ENCODE measurements at places on chromosomes 6 and 20.

- no peak for DNase-seq
- peaks cover 20% of the 10 kb centered on the region for H3K4me1 ChIP-seq
Measured at GRCh38 chr20:60063739-60064380, 105.6 kb downstream of the CDH26 start.

- H3K4me3 ChIP-seq: no peak overlapping the region
- no peak overlapping the region for H3K27ac ChIP-seq
- peaks cover 6% of the 10 kb centered on the region for H3K4me1 ChIP-seq
- no peak for DNase-seq
- peaks cover under 1% of the 10 kb centered on the region for H3K36me3 ChIP-seq
Measured at GRCh38 chr6:44527583-44528369, 140.3 kb downstream of the CDC5L start.

DNA sequence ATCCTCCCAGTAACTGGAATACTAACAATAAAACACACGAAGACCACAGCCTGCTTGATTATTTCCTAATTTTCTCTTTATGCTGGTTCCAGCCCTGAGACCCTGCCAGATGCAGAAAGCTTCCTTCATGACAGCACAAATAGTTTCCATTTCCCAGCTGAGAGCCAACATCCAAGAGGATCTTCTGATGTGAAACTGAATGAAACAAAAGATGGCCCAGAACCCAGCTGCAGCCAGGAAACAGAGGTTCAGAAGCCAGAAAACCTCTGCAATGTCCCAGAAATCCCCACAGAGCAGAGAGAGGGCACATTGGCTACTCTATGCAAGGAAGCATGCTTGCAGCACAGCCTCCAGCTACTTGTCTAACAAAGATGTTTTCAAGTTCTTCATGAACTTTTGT is 61.8 kb upstream of the PLEKHG1 start:
- DNase-seq: no peak
- H3K36me3 ChIP-seq: no peaks in the 10 kb centered on the region
- H3K27ac ChIP-seq: no peak overlapping the region
- H3K4me3 ChIP-seq: no peak overlapping the region

GRCh38 chr20:9912858-9913434 is 74.1 kb upstream of the PAK5 start:
- H3K4me1 ChIP-seq: no peaks in the 10 kb centered on the region
- no peaks in the 10 kb centered on the region for H3K36me3 ChIP-seq
- peaks cover 15% of the 10 kb centered on the region for H3K27me3 ChIP-seq
- no peak overlapping the region for H3K27ac ChIP-seq
- no peak for DNase-seq

DNA sequence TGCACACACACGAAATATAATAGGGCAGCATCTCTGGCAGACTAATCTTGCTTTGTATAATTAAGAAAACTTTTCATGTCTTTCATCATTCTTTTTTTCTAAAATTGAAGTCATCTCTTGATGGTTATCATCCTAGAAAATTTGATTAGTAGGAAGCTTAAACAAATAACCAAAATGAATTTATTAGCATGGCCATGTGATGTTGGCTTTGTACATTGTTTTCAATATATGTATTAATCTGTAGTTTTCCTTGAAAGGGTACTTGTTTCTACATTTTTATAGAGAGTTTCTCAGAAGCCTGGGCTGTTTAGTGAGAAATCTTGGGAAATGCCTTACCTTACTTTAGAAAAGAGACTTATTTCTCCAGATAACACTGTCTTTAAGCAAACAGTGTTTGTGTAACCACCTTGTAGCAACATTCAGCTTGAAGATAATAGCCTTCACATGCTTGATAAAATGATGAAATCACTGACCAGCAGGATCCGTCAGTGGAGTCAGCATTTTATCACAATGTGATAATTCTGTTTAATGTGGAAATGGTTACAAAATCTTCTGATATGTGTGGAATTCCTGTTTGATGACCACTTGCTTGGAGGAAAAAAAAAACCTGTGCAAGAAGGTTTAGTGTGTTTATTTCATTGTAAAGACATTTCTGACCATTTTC is 147.8 kb downstream of the MACROD2 start:
- no peak overlapping the region for H3K27ac ChIP-seq
- H3K27me3 ChIP-seq: no peaks in the 10 kb centered on the region
- no peak for DNase-seq
- no peaks in the 10 kb centered on the region for H3K4me1 ChIP-seq
- H3K4me3 ChIP-seq: no peak overlapping the region

DNA sequence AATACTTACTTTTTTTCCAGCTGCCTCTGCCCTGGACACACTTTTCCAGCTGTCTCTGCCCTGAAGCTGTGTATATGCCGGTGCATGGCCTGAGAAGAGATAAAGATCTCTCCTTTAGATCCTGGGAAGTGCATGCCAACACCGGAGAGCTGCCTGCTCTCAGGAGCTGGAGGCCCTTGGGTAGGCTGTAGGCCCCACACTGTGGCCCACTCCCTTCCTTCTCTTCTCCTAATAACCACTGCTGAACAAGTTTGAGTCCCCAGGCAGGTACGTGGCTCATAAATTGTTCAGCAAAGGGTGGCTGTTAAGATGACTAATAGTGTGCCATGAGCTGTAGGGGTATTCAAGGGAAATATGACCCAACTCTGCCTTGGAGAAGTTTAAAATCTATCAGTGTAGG is 102.5 kb downstream of the CD24 start:
- H3K27ac ChIP-seq: no peak overlapping the region
- DNase-seq: no peak
- no peaks in the 10 kb centered on the region for H3K27me3 ChIP-seq
- H3K4me1 ChIP-seq: no peaks in the 10 kb centered on the region

- no peaks in the 10 kb centered on the region for H3K4me1 ChIP-seq
- no peak overlapping the region for H3K27ac ChIP-seq
- DNase-seq: no peak
Measured at GRCh38 chr6:81606965-81607381, 145.5 kb downstream of the TENT5A start.

DNA sequence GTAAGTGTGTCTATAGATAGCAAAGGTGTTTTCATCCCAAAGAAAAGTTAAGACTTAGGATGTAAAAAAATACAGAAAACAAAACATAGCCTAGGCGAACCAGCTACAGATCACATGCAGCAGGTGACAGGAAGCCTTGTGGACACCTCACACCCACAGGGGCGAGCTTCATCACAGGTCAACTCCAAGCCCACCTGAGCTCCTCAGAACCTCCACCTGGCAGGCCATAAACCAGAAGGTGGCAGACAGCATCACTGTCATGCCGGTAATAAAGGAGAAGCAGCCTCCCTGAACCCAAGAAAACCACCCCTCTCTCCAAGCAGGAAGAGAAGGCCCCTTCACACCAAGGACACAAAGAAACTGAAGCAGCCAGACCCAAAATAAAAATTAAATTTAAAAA is 1.0 kb downstream of the RALGAPA2 start:
- H3K4me3 ChIP-seq: peak overlapping the region; percentile 89
- H3K27ac ChIP-seq: peak overlapping the region; percentile 88
- peaks cover 42% of the 10 kb centered on the region for H3K4me1 ChIP-seq
- H3K27me3 ChIP-seq: no peaks in the 10 kb centered on the region
- H3K36me3 ChIP-seq: peaks cover 4% of the 10 kb centered on the region
- no peak for DNase-seq

DNA sequence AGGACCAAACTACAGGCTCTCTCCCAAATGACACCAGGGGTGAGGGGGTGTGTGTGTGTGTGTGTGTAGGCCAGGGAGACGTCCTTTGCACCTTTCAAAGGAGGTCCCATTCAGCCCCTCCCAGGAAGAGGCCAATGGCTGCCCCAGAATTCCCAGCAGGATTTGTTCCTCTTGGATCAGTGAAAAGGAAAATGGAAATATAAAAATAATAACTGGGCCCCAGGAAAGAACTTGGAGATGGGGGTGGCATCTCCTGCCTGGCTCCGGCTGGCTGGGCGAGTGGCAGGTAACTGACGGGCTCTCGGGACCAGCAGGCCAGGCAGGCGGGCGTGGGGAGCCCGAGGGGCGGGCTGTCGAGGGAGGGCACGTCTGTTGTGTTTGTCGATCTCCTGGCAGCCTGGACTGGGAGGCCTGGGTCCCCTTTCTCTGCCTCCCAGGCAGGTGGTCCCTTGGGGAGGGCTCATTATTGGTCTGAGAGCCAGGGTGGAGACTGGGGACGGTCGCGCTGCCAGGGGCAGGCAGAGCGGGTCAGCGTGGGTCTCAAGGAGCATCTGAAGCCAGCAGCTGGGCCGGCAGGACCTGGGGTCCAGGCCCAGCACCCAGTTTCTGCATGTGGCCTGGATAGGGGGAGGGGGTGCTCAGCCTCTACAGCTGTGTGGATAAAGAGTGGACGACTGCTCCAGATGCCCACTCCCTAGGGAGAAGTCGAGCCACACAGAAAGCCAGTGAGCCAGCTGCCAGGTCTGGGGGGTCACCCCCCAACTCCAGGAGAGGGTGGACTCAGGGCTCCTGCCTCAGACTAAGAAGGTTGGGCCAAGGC is 3.1 kb downstream of the NOL4L start:
- DNase-seq: no peak
- peak overlapping the region; percentile 74 for H3K4me3 ChIP-seq
- no peaks in the 10 kb centered on the region for H3K27me3 ChIP-seq
- peaks cover 13% of the 10 kb centered on the region for H3K36me3 ChIP-seq
- peaks cover 58% of the 10 kb centered on the region for H3K4me1 ChIP-seq

DNA sequence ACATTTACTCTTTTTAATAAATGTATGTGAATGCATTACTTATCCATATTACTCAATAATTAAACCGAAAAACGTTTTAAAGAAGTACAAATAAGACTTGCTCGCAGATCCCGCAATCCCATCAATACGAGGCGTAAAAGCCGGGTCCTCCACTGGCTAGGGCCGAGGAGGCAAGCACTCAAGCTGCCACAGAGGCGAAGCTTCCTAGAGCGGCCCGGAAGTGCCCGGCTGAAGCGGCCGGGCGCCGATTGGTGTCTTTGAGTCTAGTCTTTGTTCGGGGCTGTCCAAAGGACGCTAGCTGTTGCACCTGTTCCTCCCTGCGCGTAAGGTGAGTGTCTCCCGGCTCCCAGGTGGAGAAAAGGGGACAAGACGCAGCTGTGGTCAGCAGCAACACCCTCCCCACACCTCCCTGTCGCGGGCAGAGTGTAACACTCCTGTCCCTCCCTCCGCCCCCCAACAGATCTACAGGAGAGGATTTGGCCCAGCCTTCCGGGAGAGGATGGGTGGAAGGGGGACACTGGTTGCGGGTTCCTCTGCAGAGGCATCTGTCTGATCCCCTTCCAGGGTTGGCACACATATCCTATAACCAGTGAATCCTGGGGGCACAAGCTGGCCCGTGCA is at the start of gene ZSCAN16:
ZSCAN16 (plus strand) TSS at position 260 of the 621 bp plus-strand sequence. CDS start 835 bp downstream, outside the sequence.
- peak within 1 kb of the TSS; percentile 88 for H3K4me3 ChIP-seq
- H3K27me3 ChIP-seq: no peaks in the 10 kb centered on the region
- peaks cover 42% of the 10 kb centered on the region for H3K36me3 ChIP-seq
- peaks cover 43% of the 10 kb centered on the region for H3K4me1 ChIP-seq

DNA sequence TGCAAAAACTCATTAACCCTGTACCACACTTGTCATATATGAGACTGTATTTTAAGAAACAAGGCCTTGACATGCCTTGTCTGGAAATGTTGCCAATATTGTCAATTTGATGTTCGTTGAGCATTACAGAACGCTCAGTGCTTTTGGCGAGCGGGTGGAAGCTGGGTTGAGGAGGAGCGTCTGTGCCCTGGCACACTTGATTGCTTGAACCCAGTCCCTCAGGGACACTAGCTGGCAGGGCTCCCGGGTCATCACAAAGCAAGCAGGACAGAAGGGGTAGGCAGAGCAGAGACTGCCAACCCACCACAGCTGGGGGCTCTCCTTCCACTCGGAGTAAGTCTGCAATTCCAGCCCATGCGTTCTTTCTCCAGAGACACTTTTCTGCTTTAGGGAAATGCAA is 286.3 kb downstream of the KHDC1L start:
- DNase-seq: no peak
- no peak overlapping the region for H3K27ac ChIP-seq
- no peak overlapping the region for H3K4me3 ChIP-seq
- no peaks in the 10 kb centered on the region for H3K36me3 ChIP-seq

- no peak overlapping the region for H3K27ac ChIP-seq
- H3K36me3 ChIP-seq: no peaks in the 10 kb centered on the region
- H3K4me1 ChIP-seq: no peaks in the 10 kb centered on the region
- DNase-seq: no peak
- no peak overlapping the region for H3K4me3 ChIP-seq
- no peaks in the 10 kb centered on the region for H3K27me3 ChIP-seq
Measured at GRCh38 chr6:39753725-39754045, 28.5 kb upstream of the KIF6 start.

DNA sequence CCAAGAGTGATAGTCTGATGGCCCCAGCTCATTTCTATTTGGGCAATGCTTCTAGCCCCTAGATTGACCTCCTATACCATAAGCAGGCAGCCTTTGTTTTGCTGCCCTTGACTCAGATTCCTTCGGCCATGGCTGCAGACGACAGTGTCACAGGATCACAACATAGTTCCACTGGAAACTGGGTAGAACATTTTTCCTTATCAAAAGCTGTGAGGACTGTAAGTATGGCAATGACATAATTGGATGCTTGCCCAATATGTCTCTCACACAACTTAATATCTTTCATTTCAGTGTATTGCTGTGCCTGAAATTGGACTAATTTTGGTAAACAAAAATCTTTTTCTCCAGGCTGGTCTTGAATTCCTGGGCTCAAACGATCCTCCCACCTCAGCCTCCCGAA is 22.9 kb downstream of the KIF6 start:
- H3K4me1 ChIP-seq: no peaks in the 10 kb centered on the region
- no peak overlapping the region for H3K4me3 ChIP-seq
- DNase-seq: no peak
- peaks cover 18% of the 10 kb centered on the region for H3K27me3 ChIP-seq

DNA sequence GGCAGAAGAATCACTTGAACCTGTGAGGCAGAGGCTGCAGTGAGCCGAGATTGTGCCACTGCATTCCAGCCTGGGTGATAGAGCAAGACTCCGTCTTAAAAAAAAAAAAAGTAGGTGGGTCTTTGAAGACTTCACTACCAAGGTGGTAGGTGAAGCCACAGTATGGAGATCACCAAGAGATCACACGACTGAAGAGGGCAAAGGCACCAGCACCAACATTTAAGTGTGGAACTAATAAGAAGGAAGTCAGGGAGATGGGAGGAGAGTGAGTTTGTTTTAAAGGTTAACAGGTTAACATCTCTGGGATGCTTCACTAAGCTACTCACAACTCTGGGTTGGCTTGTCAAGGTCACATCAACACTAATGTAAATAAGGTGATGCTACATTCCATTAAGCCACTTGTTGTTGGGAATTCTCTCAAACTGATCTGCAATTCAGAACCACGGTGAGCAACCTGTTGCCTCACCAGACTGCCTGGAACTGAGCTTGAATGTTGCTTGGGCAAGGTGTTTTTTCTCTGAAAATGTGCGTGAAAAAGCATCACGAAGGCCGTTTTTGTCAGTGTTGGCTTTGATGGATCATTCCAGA is 48.7 kb downstream of the KCTD20 start:
- H3K4me1 ChIP-seq: peaks cover 23% of the 10 kb centered on the region
- H3K4me3 ChIP-seq: no peak overlapping the region
- no peak overlapping the region for H3K27ac ChIP-seq
- H3K36me3 ChIP-seq: peaks cover 48% of the 10 kb centered on the region
- DNase-seq: no peak

- H3K27me3 ChIP-seq: peaks cover 41% of the 10 kb centered on the region
- no peaks in the 10 kb centered on the region for H3K4me1 ChIP-seq
- no peak for DNase-seq
- no peaks in the 10 kb centered on the region for H3K36me3 ChIP-seq
- no peak overlapping the region for H3K4me3 ChIP-seq
- no peak overlapping the region for H3K27ac ChIP-seq
Measured at GRCh38 chr20:45538209-45538799, 978 bp downstream of the WFDC6 start.

All from central memory CD8-positive, alpha-beta T cell (primary cell).